ENCODE measurements at places on chromosomes 1 and 21. TPM values are rescaled to one million over a fixed set of nuclear protein-coding genes. Genes with fewer than 3 reads are reported as not detected.
A peak's percentile ranks its signal among the peaks of the same experiment; 100 is the strongest.

Gene FCGR3B
- not detected for total RNA-seq

Gene RIPPLY3
- not detected for total RNA-seq

Gene F5
- total RNA-seq: 40.1 TPM

DNA sequence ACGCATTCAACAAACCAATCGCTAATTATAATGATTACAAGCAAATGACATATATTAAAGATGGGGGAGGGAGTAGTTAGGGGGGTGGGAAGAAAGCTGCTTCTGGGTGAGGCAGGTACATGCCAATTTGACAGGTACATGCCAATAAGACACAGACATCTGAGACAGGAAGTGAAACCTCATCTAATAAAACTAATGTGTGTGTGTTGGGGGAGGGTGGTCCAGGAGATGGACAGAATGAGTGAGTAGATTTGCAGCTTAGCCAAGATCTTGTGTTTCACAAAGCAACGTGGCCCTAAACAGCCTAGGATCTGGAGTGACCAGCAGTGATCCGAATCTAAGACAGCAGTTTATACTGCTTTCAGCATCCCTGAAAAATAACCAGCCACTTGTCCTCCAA lies 10.8 kb downstream of the CFAP45 start:
- H3K36me3 ChIP-seq: no peaks in the 10 kb centered on the region
- H3K4me1 ChIP-seq: peaks cover 17% of the 10 kb centered on the region
- no peak overlapping the region for H3K4me3 ChIP-seq
- no peak overlapping the region for H3K27ac ChIP-seq
- H3K27me3 ChIP-seq: no peaks in the 10 kb centered on the region
- no peak for DNase-seq

DNA sequence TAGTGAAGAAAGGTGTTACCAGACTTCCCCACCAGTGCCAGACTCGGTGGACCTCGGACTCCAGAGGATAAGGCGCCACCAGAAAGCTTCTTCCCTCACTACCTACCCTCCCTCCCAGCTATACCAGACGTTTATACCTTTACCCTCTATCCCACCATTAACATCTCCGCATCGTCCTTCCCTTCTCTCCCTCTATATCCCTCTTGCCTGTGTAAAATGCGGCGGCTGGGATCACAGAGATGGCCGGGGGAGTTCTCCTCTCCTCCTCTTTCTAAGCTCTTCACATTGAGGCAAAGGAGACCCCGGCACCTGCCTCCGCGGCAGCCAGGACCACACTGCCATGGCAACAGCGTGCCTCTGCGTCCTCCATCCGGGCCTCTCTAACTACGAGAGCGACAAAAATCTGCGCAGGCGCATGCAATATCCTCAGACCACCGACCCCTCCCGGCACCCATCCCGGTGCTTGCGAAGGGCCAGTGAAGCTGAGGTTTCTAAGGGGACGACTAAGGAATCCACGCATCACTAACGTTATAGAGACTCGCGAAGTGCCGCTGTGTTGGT lies at the start of gene CCDC181:
CCDC181 (minus strand) TSS at position 394 of the 561 bp plus-strand sequence. CDS start 2,547 bp downstream, outside the sequence.
- DNase-seq: peak; percentile 69
- peak within 1 kb of the TSS; percentile 95 for H3K4me3 ChIP-seq
- H3K27ac ChIP-seq: no peak within 1 kb of the TSS
- H3K27me3 ChIP-seq: peaks cover 67% of the 10 kb centered on the region
- peaks cover 4% of the 10 kb centered on the region for H3K4me1 ChIP-seq

GRCh38 chr1:15704526-15705183 lies 20.5 kb downstream of the PLEKHM2 start:
- H3K27ac ChIP-seq: no peak overlapping the region
- peaks cover 9% of the 10 kb centered on the region for H3K36me3 ChIP-seq
- no peak overlapping the region for H3K4me3 ChIP-seq
- DNase-seq: no peak
- peaks cover 15% of the 10 kb centered on the region for H3K4me1 ChIP-seq
- H3K27me3 ChIP-seq: no peaks in the 10 kb centered on the region

All from activated naive CD8-positive, alpha-beta T cell treated with anti-CD3 and anti-CD28 coated beads for 36 hours (primary cell).